ENCODE measurements at places on chromosomes 2 and 18.

DNA sequence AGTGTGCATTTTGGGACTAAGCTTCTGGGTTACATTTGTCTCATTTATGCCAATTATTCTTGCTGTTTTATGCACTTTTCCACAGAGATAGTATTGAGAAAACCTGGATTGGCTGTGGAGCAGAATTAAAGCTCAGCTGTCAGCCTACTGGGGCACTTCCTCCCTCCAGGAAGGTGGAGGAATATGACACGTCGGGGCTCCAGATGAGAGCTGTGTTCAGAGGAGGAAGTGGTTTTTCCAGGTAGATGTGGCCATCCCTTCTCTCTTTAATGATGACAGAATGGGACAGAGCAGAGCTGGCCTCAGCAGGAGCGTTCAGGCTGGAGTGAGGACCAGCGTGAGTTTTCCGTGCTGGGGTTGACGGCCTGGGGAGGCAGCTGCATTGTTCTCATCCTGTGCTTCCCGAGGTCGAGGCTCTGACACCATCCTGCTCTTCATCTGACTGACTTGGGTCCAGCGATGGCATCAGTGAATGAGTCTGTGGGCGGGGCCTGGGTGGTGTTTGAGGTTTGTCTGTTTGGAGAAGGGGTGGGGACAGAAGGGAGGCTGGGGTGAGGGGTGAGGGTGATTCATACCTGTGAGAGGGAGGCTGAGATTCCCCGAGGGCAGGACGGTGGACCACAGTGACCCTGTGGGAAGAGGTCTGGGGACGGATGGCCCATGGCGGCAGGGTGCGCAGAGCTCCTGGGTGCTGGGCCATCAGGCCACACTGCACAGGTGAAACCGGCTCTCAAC, 207.0 kb downstream of the LDLRAD4 start:
- no peaks in the 10 kb centered on the region for H3K27me3 ChIP-seq
- H3K4me3 ChIP-seq: no peak overlapping the region
- peak; percentile 54 for DNase-seq
- no peaks in the 10 kb centered on the region for H3K36me3 ChIP-seq
- no peaks in the 10 kb centered on the region for H3K4me1 ChIP-seq
- H3K27ac ChIP-seq: no peak overlapping the region

DNA sequence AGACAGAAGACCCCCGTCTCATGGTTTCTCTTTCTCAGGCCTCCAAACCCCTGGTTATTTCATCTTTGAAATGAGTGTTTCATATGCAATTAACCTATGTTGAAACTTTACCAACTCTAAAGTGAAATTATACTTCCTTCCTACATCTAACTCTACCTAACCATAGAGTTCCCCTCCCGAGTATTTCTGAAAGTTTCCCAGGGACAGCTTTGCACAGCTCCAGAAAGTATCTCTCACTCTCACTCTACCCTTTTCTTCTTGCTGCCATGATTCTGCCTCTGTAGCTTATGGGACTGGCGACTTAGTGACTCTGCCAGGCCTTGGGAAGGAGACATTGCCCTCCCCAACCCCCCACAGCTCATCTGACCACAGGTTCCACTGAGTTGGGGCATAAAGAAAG, 107.9 kb downstream of the B3GNT2 start:
- no peak for DNase-seq
- H3K36me3 ChIP-seq: no peaks in the 10 kb centered on the region
- H3K4me3 ChIP-seq: no peak overlapping the region
- no peaks in the 10 kb centered on the region for H3K27me3 ChIP-seq
- peaks cover 19% of the 10 kb centered on the region for H3K4me1 ChIP-seq

GRCh38 chr2:166373105-166373504, 2.6 kb downstream of the SCN9A start:
- no peak for DNase-seq
- H3K4me3 ChIP-seq: peak overlapping the region; percentile 25
- peaks cover 6% of the 10 kb centered on the region for H3K4me1 ChIP-seq
- no peaks in the 10 kb centered on the region for H3K27me3 ChIP-seq
- no peaks in the 10 kb centered on the region for H3K36me3 ChIP-seq

GRCh38 chr2:172211512-172211911, 108.8 kb upstream of the DLX2 start:
- no peak overlapping the region for H3K27ac ChIP-seq
- no peak for DNase-seq
- H3K4me1 ChIP-seq: 0 out of 2 replicates have a peak, but pooled peaks cover 4% of the 10 kb centered on the region

GRCh38 chr2:25951071-25951547, 31.2 kb downstream of the KIF3C start:
- H3K27ac ChIP-seq: no peak overlapping the region
- H3K27me3 ChIP-seq: no peaks in the 10 kb centered on the region
- no peaks in the 10 kb centered on the region for H3K4me1 ChIP-seq
- peaks cover 20% of the 10 kb centered on the region for H3K36me3 ChIP-seq
- H3K4me3 ChIP-seq: no peak overlapping the region
- peak; percentile 86 for DNase-seq

- no peaks in the 10 kb centered on the region for H3K27me3 ChIP-seq
- no peak overlapping the region for H3K4me3 ChIP-seq
- DNase-seq: no peak
- no peaks in the 10 kb centered on the region for H3K36me3 ChIP-seq
Observed at GRCh38 chr2:173997269-173997668, 32.1 kb upstream of the SP3 start.

DNA sequence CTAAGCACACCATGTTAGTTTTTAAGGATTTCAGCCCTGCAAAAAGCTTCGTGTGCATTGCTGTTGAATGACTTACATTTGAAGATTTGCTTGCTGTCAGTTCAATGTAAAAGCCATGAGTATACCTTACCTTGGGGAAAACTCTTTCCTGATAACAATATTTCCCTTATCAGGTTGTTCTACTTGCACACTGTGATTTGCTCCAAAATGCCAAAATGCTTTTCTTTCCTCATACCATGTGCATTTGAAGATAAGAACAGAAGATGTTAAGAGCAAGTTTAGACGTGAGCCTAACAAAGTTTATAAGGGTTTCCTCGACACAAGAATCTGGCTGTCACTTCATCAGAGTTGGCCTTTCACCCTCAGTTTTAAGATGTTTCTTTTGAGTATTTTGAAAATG, 57.6 kb downstream of the SCN1A start:
- no peak overlapping the region for H3K4me3 ChIP-seq
- no peak overlapping the region for H3K27ac ChIP-seq
- no peaks in the 10 kb centered on the region for H3K4me1 ChIP-seq
- DNase-seq: no peak
- H3K27me3 ChIP-seq: no peaks in the 10 kb centered on the region
- no peaks in the 10 kb centered on the region for H3K36me3 ChIP-seq

DNA sequence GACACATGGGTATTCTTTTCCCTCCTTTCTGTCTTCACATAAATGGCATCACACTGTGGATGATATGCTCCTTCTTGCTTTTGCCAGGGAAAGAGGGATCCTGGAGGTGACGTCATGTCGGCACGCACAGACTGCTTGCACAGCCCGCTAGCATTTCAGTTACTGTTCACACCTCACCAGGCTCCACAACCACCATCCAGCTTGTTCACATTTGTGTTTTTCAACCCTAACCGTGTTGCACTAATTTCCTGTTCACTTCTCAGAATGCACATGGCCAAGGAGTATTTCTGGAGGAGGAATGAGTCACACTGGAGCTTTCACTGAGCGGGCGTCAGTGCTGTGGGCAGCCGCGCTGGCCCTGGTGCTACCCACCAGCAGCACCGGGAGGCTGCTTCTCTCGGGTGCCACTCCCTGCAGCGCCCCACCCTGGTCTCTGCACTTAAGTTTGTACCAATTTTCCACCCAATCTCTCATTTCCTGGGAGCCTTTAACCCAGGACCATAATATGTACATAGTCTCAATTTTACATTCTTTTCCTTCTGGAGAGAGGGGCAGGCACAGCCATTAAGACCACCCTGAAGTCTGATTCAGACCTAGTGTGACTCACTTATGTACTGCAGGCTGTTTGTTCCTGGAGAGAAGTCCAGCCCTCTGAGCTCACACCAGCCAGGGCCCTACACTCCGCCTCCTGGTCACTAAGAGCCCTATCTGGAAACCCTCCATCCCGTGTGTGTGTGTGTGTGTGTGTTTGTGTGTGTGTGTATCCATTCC, 65.1 kb downstream of the MBP start:
- H3K27ac ChIP-seq: no peak overlapping the region
- no peaks in the 10 kb centered on the region for H3K27me3 ChIP-seq
- H3K4me3 ChIP-seq: no peak overlapping the region
- no peaks in the 10 kb centered on the region for H3K4me1 ChIP-seq

DNA sequence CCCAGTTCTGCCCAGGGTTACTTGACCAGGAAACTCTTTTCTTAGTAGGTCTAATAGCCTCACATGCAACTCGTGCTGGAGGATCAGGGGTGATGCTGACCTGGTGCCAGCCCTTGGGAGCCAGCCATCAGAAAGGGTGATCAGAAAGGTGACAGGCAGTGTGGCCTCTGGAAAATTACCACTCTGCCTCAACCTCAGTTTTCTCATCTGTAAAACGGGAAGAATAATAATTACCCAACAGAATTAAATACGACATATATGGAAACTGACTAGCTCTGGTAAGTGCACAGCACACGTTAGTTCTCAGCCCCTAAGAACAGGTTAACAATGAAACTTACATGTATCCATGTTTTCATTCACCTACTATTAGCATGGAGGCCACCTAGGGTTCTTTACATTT, 157.6 kb downstream of the EN1 start:
- H3K4me3 ChIP-seq: no peak overlapping the region
- no peaks in the 10 kb centered on the region for H3K27me3 ChIP-seq
- no peaks in the 10 kb centered on the region for H3K4me1 ChIP-seq
- DNase-seq: no peak
- H3K27ac ChIP-seq: no peak overlapping the region
- H3K36me3 ChIP-seq: no peaks in the 10 kb centered on the region

- H3K4me3 ChIP-seq: no peak overlapping the region
- no peaks in the 10 kb centered on the region for H3K4me1 ChIP-seq
- no peaks in the 10 kb centered on the region for H3K27me3 ChIP-seq
- no peak overlapping the region for H3K27ac ChIP-seq
- no peak for DNase-seq
- H3K36me3 ChIP-seq: no peaks in the 10 kb centered on the region
Observed at GRCh38 chr2:185279999-185280398, 458.6 kb upstream of the FSIP2 start.

GRCh38 chr2:86284401-86284841, 53.0 kb downstream of the REEP1 start:
- H3K4me3 ChIP-seq: no peak overlapping the region
- H3K36me3 ChIP-seq: no peaks in the 10 kb centered on the region
- H3K27me3 ChIP-seq: no peaks in the 10 kb centered on the region

- H3K4me3 ChIP-seq: peak overlapping the region; percentile 96
- DNase-seq: no peak
- peaks cover 3% of the 10 kb centered on the region for H3K4me1 ChIP-seq
- H3K36me3 ChIP-seq: no peaks in the 10 kb centered on the region
- H3K27me3 ChIP-seq: no peaks in the 10 kb centered on the region
- peak overlapping the region; percentile 67 for H3K27ac ChIP-seq
Observed at GRCh38 chr18:31498574-31499524, 872 bp downstream of the DSG2 start.

DNA sequence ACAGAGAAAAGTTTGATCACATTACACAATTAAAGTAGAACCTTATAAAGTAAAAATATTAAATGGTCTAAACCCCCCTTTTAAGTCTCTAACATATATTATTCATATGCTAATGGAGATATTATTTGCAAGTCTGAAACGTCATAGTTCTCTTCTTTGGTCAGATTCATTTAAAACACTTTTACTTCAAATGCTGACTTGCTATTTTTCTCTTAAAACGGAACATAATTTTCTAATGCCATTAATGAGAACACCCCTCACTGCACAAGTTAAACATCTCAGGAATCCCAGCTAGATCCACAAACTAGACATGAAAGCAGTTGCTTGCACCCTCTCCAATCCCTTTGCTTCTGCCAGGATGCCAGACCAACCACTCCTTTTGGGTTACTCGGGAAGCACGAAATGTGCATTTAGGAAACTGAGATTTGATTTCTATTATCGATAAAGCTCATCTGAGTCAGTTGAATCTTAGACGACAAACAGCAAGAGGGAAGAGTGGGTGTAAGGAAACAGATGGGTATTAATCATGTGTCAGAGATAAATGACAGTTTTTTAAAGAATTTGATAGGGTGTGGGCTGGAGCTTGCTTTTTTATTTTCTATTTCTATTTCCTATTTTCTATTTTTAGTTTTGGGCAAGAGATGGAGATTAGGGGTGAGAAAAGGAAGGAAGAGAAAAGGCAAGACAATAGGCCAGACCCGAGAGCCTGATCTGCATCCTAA, 1.5 kb downstream of the ADD2 start:
- H3K27me3 ChIP-seq: no peaks in the 10 kb centered on the region
- peaks cover 7% of the 10 kb centered on the region for H3K36me3 ChIP-seq
- DNase-seq: no peak
- H3K4me3 ChIP-seq: peak overlapping the region; percentile 80
- peak overlapping the region; percentile 85 for H3K27ac ChIP-seq
- H3K4me1 ChIP-seq: peaks cover 16% of the 10 kb centered on the region

DNA sequence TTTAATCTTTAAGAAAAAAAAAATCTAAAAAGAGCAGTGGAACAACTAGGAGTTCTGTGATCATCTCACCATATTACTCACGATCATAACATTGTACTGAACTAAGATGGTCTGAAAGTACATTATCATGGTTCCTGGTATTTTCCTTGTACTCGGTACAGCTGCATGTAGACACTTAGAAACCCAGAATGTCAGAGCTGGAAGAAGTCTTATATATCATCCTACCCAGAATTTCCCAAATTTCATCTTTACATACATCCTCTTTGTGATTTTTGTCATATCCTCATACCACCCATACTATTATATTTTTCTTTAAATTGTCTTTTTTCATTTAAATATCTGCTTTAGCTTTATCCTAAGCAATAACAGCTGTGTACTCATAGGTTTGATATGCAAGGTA, 12.4 kb upstream of the ST3GAL5 start:
- H3K27ac ChIP-seq: no peak overlapping the region
- no peak for DNase-seq
- H3K4me3 ChIP-seq: no peak overlapping the region

DNA sequence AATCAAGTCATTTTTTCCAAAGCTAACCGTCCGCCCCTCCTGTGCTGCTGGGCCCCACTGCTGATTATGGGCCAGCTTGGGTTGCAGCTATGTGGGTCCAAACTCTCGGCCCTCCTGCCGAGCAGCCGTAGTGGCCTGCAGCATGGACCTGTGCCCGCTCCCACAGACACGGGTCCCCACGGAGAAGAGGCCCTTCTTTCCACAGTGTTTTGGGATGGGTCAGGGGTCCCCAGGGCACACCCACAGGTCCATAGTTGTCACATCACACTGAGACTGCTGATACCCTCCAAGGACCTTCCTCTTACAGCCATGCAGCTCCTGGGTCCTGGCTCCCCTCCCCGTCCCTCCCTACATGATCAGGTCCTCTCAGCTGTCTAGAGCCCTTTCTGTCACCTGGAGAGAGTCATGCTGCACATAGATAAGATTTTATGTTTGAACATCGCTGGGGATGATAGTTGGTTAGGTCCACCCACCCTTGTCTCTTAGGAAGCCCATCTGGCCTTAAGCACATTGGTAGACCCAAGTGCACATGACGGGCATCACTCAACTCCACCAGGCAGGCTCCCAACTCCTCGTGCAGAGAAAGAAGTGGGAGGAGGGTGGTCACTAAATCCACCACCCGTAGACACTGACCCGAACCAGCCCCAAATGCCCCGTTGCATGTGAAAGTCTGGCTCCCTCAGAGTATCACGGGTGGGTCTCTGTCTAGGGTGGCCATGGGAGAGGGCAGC, 17.5 kb downstream of the GPR55 start:
- H3K4me1 ChIP-seq: peaks cover 13% of the 10 kb centered on the region
- H3K27ac ChIP-seq: no peak overlapping the region
- H3K36me3 ChIP-seq: no peaks in the 10 kb centered on the region
- DNase-seq: peak; percentile 20
- H3K27me3 ChIP-seq: no peaks in the 10 kb centered on the region

- H3K4me1 ChIP-seq: no peaks in the 10 kb centered on the region
- DNase-seq: no peak
- no peak overlapping the region for H3K27ac ChIP-seq
- no peaks in the 10 kb centered on the region for H3K36me3 ChIP-seq
- H3K27me3 ChIP-seq: no peaks in the 10 kb centered on the region
Observed at GRCh38 chr18:11320986-11321385, 171.6 kb upstream of the PIEZO2 start.

Measured in H9 (cell line).